ENCODE measurements at places on chromosomes 5 and 9.

GRCh38 chr9:99509900-99510535 lies 287.9 kb downstream of the SEC61B start:
- no peak for DNase-seq

GRCh38 chr5:6489643-6490185 lies 41.1 kb downstream of the UBE2QL1 start:
- DNase-seq = no peak

GRCh38 chr5:81848362-81848880 lies 97.5 kb upstream of the SSBP2 start:
- DNase-seq = no peak

- DNase-seq = no peak
These were observed 14.0 kb upstream of the EGFL7 start for GRCh38 chr9:136648751-136649150.

DNA sequence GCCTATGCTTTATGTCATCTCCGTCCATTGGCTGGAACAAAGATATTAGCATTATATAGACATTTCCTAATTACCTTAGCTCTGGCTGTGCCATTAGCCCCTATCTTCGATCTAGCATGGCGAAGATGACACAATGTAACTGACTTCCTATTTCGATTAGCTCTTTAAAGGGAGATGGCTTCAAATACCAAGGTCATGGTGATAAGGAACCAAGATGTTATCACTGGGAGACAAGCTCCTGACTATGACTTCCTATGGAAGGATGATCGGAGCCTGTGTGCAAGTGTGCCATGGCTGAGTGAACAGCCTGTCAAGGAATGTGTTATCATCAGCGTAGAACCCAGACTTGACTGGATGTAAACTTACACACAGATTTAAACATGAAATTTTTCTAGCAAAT lies 602.1 kb downstream of the PSAT1 start:
- no peak for DNase-seq
